Sciatic nerve (tissue), 2 donors: ENCODE measurements at places on chromosomes 1 and 21.

DNA sequence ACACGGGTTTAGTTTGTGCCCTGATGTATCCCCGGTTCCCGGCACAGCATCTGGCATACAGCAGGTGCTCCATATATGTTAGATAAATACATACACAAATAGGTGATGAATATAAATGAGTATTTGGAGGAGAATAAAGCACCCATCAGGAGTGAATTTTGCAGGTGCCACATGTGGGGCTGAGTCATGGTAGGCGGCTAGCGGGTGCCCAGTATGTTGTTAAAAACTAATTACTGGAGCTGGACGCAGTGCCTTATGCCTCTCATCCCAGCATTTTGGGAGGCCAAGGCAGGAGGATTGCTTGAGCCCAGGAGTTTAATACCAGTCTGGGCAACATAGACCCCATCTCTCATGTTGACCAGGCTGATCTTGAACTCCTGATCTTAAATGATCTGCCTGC is 16.7 kb upstream of the WASF2 start:
- no peak for DNase-seq

- DNase-seq: no peak
These were observed 31.6 kb downstream of the CD1D start for GRCh38 chr1:158212320-158212719.

- DNase-seq: no peak
These were observed 977 bp downstream of the PRPF3 start for GRCh38 chr1:150322310-150322709.

DNA sequence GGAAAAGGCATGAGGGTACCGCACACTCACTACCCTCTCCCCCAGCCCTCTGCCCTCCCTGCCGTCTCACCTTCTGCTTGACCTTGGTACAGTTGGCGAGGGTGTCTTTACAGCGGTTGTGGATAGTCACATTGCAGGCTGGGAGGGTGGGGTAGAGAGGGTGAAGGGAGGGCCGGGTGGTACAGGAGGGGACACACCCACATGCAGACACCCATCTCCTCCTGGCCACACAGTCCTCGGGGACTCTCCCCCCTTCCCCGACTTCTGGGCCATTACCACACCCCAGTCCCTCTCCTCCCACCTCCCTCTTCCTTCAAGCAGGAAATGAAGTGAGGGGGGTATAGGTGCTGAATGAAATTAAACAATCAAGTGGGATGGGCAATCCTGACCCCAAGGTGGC is 11.6 kb downstream of the ARHGEF2 start:
- no peak for DNase-seq

- no peak for DNase-seq
These were observed 39.3 kb downstream of the HMGB4 start for GRCh38 chr1:33903210-33903589.

DNA sequence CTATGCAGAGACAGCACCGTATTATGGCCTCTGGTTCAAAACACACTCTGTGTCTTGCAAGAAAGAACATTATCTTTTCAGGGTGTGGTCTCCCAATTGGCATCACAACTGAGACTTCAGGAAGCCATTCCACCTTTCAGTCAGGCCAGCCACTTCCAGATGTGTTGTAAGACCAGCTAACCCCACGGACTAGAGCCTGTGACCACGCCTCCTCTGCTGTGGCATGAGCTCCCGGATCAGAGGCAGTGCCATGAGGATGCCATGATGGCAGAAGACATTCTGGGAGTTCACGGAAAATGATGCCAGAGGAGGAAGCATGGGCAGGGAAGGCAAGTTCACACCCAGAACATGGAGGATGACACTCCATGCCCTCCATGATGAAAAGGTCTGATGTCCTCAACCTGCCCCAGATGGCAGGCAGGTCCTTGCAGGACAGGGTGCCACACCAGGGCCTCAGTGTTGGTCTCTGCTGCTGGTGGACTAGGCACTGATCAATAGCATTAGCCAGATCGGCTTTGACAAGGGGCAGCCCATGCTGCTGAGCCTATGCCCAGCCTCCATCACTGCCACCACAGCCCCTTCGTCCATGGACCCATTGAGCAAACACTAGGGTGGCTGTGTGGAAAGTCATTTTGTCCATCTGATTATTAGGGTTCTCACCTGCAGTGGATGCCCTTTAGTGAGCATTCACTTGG is 341.6 kb downstream of the MATN1 start:
- peak; percentile 28 for DNase-seq

DNA sequence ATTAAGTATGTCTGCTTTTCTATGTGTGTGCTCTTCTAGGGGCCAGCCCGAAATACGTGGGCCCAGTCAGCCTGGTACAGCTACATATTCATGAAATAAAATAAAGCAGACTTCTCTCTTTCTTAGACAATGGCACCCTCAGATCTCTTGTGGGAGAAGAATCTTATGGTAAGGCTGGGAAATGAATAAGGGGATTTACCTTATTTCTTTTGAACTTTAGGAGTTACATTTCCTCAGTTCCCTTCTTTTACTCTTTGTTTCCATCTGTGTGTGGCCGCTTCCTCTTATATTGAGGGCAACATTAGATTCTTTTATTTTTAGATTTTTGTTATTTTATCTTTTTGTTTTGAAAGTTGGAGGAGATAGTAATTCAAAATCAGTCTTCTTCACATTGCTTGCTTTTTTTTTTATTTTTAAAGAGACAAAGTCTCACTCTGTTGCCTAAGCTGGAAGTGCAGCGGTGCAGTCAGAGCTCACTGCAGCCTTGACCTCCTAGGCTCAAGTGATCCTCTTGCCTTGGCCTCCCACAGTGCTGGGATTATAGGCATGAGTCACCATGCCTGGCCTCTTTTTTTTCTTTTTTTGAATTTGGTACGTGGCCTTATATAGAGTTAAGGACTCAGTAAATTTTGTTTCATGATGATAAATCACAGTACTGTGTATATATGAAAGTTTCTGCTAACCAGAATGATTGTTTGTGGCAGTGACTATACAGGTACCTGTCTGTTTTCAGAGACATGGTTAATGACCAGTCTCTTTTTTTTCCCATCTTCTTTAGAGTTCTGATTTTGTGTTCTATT is 9.1 kb downstream of the LAMC1 start:
- DNase-seq: no peak

GRCh38 chr1:40824591-40825434 is 37.4 kb downstream of the CITED4 start:
- no peak for DNase-seq

DNA sequence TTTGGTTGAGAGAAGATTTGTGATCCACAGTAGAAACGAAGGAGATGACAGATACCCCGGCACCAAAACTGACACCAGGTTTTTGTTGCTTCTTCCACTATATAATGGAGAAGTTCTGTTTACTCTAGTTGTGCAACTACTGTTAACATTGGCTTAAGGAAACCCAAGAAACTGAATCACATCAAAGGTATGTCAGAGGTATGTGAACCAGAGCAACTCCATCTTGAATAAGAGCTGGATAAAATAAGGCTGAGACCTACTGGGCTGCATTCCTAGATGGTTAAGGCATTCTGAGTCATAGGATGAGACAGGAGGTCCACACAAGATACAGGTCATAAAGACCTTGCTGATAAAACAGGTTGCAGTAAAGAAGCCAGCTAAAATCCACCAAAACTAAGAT is 173.7 kb upstream of the CAMK1G start:
- DNase-seq: no peak
